Stimulated activated CD8-positive, alpha-beta memory T cell treated with anti-CD3 and anti-CD28 coated beads, Interleukin-4, amount 100 ng/mL, for 4 hours (primary cell): ENCODE measurements at places on chromosomes 2 and 18.

- no peak for DNase-seq
Measured at GRCh38 chr2:134536296-134536695, 182.5 kb downstream of the TMEM163 start.

GRCh38 chr2:138897274-138897673, 117.1 kb upstream of the NXPH2 start:
- no peak for DNase-seq

- no peak for DNase-seq
Measured at GRCh38 chr2:105248316-105249070, 7.0 kb downstream of the GPR45 start.

- DNase-seq: no peak
Measured at GRCh38 chr2:49298230-49298629, 143.9 kb upstream of the FSHR start.

GRCh38 chr2:25951071-25951547, 31.2 kb downstream of the KIF3C start:
- DNase-seq: peak; percentile 37

- DNase-seq: no peak
Measured at GRCh38 chr2:121489911-121490583, 40.6 kb upstream of the RNU4ATAC start.

DNA sequence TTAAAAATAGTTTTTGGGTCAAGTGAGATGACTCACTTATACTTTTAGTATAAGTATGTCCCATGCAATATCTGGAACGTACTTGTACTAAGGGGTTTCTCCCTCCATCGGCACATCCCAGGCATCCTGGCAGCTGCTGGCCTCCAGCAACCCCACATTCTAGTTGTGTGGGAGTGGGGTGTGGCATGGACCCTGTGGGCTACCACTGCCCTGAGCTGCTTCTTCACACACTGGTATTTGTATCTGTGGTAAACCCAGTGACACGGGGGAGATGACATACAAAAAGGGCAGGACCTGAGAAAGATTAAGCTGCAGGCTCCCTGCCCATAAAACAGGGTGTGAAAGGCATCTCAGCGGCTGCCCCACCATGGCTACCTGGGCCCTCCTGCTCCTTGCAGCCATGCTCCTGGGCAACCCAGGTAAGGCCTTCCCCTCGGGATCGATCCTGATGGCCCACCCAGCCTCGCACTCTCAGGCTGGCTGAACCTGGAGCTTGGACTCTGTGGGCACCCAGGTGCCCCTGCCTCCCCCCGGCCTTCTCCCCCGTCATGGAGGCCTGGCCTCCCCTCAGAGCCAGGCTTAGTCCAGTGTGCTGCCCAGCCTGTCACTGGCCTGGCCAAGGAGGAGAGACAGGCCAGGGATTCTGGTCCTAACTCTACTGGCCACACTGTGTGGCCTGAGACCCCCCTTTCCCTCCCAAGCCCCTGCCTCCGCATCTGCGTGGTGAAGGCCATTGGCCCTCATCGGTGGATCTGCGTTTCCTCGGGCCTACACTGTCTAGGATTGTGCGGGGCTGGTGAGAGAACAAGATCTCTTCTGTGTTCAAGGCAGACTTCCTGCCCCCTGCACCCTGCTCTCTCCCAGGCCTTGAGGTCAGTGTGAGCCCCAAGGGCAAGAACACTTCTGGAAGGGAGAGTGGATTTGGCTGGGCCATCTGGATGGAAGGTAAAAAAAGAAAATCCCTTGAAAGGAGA, at the start of gene GNLY:
TSS of gene GNLY (plus strand) at position 307 of the 974 bp plus-strand sequence. CDS start at position 368, 61 bp downstream.
- no peak for DNase-seq
